ENCODE measurements at places on chromosomes 2 and 18. TPM values are rescaled to one million over a fixed set of nuclear protein-coding genes. Genes with fewer than 3 reads are reported as not detected.

- no peak for DNase-seq
Measured at GRCh38 chr18:40371673-40372072, 1583.4 kb upstream of the PIK3C3 start.

- DNase-seq = no peak
Measured at GRCh38 chr2:127872354-127872753, 13.4 kb downstream of the AMMECR1L start.

- no peak for DNase-seq
Measured at GRCh38 chr18:3152294-3152693, 67.5 kb downstream of the MYOM1 start.

- DNase-seq = no peak
Measured at GRCh38 chr2:165791421-165792103, 2.5 kb downstream of the GALNT3 start.

DNA sequence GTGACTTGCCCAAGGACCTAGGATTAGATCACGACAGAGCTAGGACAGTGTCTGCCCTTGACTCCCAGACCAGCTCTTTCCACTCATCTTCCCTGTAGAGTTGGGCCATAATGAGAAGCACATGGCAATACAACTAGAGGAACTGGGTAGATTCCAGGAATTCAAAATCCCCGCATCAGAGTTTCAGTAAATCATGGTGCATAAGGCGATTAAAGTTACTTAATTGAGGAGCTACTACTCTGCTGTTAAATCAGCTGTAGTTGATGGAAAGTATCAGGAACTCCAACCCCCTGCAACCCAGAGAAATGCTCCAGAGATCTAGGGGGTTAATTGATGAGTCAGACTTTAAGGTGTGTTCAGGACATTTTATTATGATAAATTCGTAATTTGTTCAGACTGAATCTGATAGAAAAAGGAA is 5.7 kb downstream of the ANTXR1 start:
- DNase-seq = no peak

GRCh38 chr2:9333591-9334171 is 89.6 kb downstream of the ITGB1BP1 start:
- DNase-seq = peak; percentile 44

GRCh38 chr2:100882645-100883613 is 63.0 kb downstream of the NPAS2 start:
- DNase-seq = no peak

GRCh38 chr2:274503-274902 is 9.8 kb downstream of the ACP1 start:
- DNase-seq = no peak

DNA sequence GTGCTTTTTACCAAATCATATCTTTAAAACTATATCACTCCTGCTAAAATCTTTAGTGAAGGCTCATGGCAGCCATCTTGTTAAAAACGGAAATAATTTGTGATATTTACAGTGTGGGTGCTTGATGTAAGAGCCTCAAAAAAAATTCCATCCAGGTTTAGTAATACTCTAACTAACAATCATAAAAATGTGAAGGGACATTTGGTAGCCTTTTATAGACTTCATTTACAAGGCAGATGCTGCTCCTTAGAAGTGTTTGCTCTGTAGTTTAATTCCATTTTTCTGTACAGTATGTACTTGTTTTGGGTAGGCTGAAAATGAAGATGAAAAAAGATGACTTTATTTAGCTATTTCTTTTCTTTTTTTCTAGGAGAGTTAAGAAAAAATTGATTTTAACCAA is 525.0 kb downstream of the ZEB2 start:
- no peak for DNase-seq

DNA sequence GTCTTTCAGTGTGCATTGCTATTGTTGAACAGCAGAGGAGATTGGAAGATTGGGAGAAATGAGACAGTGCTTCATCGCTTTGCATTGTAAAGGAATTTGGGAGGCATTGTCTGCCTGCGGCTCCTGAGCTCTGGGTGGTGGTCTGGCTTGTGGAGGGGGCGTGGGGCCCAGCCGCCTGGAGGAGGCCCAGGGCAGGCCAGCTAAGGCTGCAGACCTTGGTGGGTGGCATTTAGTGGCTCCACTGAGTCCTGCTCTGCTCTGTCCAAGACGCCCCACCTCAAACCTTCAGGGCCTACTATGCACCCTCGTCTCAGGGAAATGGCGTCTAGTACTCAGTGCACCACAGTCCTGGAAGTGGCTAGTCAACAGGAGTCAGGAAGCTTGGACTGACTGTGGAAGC is 5.7 kb upstream of the HS1BP3 start:
- no peak for DNase-seq

DNA sequence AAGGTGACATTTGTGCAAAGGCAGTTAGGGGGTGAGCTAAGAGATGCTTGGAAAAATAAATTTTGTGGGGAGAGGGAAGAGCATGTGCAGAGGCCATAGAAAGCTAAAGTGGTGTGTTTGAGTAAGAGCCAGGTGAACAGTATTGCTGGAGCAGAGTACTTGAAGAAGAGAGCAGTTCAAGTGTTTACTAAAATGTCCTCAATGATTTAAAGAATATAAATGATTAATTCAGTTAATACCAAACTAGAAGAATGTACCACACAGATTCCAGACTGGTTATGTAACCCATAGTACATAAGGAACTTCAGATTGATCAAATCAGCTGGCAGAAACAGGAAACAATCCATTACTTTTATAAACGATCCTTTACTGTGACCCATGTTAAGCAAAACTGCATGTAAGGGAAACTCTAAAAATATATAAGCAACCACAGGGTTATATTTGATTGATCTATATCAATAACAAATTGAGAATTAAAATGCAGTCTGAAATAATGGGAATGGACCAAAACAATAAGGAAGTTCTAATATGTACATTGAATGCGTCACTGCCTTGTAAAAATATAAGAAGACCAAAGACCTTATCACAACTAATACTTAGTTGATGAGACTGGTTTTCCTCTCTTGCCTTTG is 76.9 kb downstream of the LDAH start:
- no peak for DNase-seq

GRCh38 chr2:167335541-167335992 is 447.3 kb downstream of the XIRP2 start:
- DNase-seq = no peak

GRCh38 chr18:69226971-69227370 is 173.7 kb upstream of the DOK6 start:
- DNase-seq = no peak

GRCh38 chr2:128306081-128306930 is 12.4 kb downstream of the HS6ST1 start:
- peak; percentile 69 for DNase-seq

ARMC9 gene
- 2.3 TPM for total RNA-seq

KCNG2 gene
- 0.23 TPM for total RNA-seq

CDH20 gene
- 0.09 TPM for total RNA-seq

ADAM23 gene
- total RNA-seq = 0.17 TPM

UPP2 gene
- 0.51 TPM for total RNA-seq

SERPINB13 gene
- total RNA-seq = not detected

WNT10A gene
- total RNA-seq = 0.08 TPM

ELOA2 gene
- not detected for total RNA-seq

PPP1R1C gene
- total RNA-seq = 16.9 TPM

ZSWIM2 gene
- not detected for total RNA-seq

Measured in liver (tissue), 10 donors.